ENCODE measurements at places on chromosomes 12 and 14. TPM values are rescaled to one million over a fixed set of nuclear protein-coding genes. Genes with fewer than 3 reads are reported as not detected.

Gene RD3L
- not detected for total RNA-seq

Gene FLVCR2
- 42.4 TPM for total RNA-seq

Gene NUAK1
- total RNA-seq, result 17.5 TPM

Gene OTX2
- total RNA-seq, result not detected

Gene WSCD2
- total RNA-seq, result 0.89 TPM

Gene TEDC1
- 10.6 TPM for total RNA-seq

Gene OSGEP
- total RNA-seq, result 32.6 TPM

Gene MRPS35
- 31.5 TPM for total RNA-seq

Gene ASCL1
- total RNA-seq, result 0.15 TPM

Gene HOXC13
- not detected for total RNA-seq

Gene PTCSC3
- total RNA-seq, result 1.5 TPM

Gene FAIM2
- total RNA-seq, result 2.9 TPM
